Activated T-helper 1 cell treated with anti-CD3 and anti-CD28 coated beads, Interleukin-12 subunit alpha, Interleukin-12 subunit beta, Interleukin-2, Interleukin-4 antibody, amounts not matched to agents 30 ng/mL and 10 ng/mL and 1 ng/mL, durations not matched to agents 14 hours and 24 hours and 36 hours (primary cell): ENCODE measurements at places on chromosomes 4 and X. TPM values are rescaled to one million over a fixed set of nuclear protein-coding genes. Genes with fewer than 3 reads are reported as not detected.

DNA sequence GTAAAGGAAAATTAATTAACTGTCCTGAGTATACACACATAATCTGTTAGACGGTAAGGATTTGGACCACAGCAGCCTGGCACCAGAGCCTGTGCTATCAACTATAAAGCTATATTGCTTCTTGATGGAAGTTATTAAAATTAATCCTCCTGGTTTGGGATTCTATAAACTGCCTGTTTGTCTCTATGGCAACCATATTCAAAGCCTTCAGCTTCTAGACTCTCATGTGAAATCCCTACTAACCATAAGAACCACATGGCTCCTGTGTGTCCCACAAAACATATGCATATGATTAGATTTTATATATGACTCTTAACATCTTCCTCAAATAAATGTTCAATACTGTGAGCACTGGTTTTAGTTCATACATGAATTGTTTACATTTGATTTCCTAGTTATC is 380.8 kb downstream of the ANKRD50 start:
- no peak overlapping the region for H3K27ac ChIP-seq
- no peaks in the 10 kb centered on the region for H3K27me3 ChIP-seq
- no peak for DNase-seq
- H3K4me3 ChIP-seq, result no peak overlapping the region
- no peaks in the 10 kb centered on the region for H3K4me1 ChIP-seq

DNA sequence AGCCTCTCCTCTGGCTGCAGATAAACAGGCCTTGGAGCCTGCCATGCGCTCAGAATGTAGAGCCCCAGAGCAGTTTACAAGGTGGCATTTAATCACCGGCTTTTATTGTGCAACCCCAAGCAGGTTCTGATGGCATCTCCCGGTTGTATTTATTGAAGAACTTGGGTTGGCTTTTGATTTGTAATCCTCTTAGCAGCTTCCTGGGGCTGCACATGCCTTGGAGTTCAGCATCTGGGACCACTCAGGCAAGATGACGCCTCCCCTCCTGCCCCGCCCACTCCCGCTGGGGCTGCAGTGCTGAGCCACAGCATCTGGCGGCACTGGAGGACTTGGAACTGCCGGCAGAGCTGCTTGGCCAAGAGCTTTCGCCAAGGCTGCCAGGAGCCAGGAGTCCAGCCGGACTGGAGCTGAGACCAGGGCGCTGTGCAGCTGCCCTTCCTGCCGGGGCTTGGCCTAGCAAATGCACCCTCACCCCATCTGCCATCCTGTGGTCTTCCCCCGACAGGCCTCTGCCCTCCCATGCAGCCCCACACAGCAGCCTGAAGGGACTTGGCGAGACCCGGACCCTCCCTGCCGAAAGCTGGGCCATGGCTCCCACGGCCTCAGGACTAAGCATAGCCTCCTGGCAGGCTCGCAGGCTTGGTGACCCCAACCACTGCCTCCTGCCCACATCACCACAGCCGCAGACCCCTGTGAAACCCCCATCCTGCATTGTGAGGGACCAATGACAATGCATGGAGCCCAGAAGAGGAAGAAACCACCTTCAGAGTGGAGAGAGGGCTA is 5.4 kb downstream of the HTRA3 start:
- no peaks in the 10 kb centered on the region for H3K4me1 ChIP-seq
- no peak for DNase-seq
- H3K4me3 ChIP-seq, result no peak overlapping the region
- peaks cover 6% of the 10 kb centered on the region for H3K27me3 ChIP-seq
- no peak overlapping the region for H3K27ac ChIP-seq

- H3K27me3 ChIP-seq, result no peaks in the 10 kb centered on the region
- no peak for DNase-seq
- H3K4me3 ChIP-seq, result no peak overlapping the region
- no peak overlapping the region for H3K27ac ChIP-seq
- no peaks in the 10 kb centered on the region for H3K36me3 ChIP-seq
Observed at GRCh38 chrX:126394681-126395080, 157.9 kb downstream of the DCAF12L1 start.

- H3K27ac ChIP-seq, result no peak overlapping the region
- H3K4me3 ChIP-seq, result no peak overlapping the region
- peak; percentile 37 for DNase-seq
- H3K4me1 ChIP-seq, result peaks cover 16% of the 10 kb centered on the region
- H3K36me3 ChIP-seq, result peaks cover 2% of the 10 kb centered on the region
- H3K27me3 ChIP-seq, result peaks cover 10% of the 10 kb centered on the region
Observed at GRCh38 chrX:49291615-49292337, 11.7 kb upstream of the GAGE10 start.

DNA sequence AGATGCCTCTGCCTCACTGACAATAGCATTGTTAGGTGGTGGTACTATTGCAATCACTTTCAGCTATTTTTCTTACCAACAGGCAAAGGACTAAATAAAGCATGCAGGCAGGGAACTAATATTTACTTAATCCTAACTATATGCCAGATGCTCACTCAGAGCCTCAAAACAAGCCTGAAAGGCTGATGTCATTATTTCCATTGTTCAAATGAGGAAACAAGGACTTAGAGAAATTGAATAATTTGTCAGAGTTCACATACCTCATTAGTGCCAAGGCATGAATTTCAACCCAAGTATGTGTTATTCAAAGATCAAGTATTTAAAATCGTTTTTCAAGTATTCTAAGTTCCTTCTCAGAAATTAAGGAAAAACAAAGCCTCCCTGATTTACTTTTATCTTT is 374.9 kb upstream of the TECRL start:
- H3K36me3 ChIP-seq, result no peaks in the 10 kb centered on the region
- no peak overlapping the region for H3K4me3 ChIP-seq
- no peak for DNase-seq
- H3K27ac ChIP-seq, result no peak overlapping the region

Gene GSX2
- total RNA-seq, result not detected in 2 replicates
